ENCODE measurements at places on chromosomes 3 and 15. TPM values are rescaled to one million over a fixed set of nuclear protein-coding genes. Genes with fewer than 3 reads are reported as not detected.

- no peak for DNase-seq
These were observed 287.5 kb upstream of the ROBO1 start for GRCh38 chr3:80055306-80055705.

The TTBK2 gene
- total RNA-seq, result 4.7 TPM

- DNase-seq, result peak; percentile 30
These were observed 66.4 kb downstream of the SCN5A start for GRCh38 chr3:38582941-38583645.

DNA sequence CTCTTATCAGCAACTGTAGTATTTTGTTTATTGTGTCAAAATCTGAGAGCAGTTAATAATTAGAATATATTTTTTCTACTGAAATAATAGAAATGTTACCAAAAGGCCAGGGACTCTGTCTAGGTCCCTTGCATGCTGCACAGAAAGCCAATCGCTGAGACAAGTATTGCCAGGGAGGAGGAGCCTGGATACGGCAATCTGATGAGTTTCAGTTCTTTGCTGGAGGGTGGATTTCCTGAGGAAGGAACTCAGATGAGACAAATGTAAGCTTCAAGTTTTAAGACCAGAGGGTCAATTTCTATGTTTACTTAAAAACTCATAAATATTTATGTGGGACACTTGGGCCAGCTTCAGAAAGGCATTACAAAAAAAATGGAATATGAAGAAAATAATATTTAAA, 252.2 kb downstream of the GABRG3 start:
- DNase-seq, result no peak

DNA sequence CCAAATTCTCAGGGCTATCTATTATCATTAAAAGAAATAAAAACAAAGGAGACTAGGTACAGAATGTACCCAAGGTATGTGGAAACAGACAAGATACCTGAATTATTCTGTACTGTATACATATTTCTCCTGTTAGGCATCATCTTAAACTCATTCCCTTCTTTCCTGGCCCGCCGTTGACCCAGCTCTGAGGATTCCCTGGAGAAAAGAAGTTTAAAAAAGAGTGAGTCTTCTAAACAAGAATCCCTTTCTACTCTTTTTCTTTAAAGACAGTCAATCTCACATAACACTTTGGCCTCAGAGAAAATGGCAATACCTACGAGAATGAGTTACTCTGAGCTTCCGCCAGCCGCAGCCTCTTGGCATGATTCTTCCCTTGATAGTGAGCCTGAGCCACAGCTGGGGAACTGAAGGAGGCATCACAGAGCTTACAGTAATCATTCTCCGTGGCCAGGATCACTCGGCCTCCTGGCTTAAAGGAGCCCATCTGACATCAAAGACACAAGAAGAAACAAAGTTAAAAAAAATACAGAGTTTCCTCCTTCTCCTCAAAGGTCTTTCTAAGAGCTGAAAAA, 44.2 kb downstream of the ZMAT3 start:
- no peak for DNase-seq

GRCh38 chr3:31543375-31543774, 10.7 kb downstream of the STT3B start:
- no peak for DNase-seq

The SAXO2 gene
- not detected for total RNA-seq

DNA sequence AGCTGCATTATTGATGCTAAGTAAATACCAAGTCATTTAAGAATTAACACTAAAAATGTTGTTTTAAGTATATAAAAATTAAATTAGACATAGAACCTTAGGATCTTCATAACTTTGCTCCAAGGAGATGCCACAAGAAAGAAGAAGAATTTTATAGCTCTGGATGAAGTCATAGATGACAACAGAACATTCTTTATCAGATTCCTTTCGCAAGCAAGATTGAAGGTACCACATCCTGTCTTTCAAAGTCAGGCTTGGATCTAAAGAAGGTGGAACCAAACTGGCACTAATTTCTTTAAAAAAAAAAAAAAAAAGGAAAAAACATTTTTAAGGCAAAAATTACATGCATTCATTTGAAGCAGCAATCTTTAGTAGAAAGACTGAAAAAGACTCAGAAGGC, 62.5 kb downstream of the POLQ start:
- DNase-seq, result no peak

DNA sequence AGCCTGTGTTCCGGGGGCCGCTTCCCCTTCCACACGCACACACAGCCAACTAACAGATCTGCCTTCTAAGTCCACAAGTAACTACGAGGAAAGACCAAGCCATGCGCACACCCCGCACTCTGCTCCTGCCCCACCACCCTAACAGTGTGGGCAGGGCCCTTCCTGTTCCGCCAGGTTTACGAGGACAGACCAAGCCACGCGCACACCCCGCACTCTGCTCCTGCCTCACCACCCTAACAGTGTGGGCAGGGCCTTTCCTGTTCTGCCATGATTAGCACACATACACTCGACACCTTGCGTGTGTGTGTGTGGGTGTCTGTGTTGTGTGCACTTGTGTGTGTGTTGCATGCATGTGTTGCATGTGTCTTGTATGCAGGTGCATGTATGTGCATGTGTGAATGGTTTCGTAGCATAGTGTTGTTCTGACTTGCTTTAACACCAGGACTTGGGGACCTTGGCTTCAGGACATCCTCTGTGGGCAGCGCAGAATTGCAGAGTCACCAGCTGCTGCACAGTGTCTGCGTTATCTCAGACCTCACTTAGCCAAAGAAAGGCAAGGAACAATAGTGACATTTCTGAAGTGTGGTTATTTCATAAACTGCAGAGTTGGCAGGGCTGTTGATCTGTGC, 114.4 kb downstream of the CHSY1 start:
- no peak for DNase-seq

The GABRR3 gene
- total RNA-seq, result not detected

The SAMD7 gene
- total RNA-seq, result not detected

DNA sequence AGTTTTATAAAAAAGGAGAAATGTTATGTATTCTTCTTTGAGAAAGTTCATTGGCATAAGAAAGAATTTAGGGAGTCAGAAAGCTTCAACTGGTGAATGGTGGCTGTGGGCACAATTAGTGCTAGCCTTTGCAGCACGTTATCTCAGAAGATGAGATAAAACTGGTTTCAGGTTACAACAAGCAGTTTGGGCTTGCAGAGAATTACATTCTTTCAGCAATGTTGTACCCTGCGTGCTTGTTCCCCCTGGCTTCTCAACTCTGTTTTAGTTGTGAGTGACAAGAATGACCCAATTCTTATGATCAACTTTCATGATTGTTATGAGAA, 31.6 kb upstream of the ACP3 start:
- DNase-seq, result no peak

The LTF gene
- 12.4 TPM for total RNA-seq

DNA sequence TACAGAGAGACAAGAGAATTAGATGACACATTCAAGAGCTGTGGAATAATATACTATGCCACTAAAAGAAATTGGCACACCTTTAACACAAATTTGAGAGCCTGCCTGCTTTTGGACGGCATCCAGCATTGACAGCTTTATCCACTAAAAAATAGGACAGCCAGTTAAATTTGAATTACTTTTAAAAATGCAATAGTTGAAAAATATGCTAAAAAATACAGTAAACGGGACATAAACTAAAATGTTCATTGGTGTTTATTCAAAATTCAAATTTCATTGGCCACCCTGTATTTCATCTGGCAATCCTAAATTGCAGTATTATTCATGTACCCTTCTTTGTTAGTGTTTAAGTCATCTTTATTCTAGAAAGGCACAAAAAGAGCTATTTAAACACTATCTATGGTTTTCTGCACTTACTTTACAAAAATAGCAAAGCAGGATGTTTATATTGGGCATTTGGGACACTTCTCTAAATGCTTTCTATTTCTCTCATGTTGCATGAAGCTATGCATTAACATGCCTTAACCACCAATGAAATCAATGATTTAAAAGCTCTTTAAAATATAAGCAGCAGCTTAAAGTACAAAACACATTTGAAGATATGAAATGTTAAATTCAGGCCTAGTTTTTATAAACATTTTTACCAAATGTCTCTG, 160.1 kb downstream of the NEK10 start:
- no peak for DNase-seq

DNA sequence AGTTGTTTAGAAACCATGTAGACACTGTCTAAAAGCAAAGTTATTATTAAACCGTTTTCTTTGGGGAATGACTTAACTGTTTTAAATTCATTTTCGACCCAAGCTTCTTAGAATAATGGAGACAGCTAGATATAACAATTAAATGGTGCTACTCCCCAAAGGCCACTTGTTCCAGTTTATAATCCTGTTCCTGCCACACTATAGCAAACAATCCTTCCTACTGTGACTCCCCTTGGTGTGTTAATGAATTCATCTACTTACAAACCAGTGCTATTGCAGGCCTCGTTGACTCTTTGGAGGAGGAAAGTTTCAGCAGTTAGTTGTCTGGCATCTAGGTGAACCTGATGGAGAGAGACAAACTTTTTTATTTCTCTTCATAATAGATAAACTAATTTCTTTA, 25.2 kb upstream of the CLSTN2 start:
- DNase-seq, result no peak

The EFCC1 gene
- total RNA-seq, result 4.7 TPM

All from Peyer's patch (tissue), 4 donors.